ENCODE measurements at places on chromosomes 3 and 15. TPM values are rescaled to one million over a fixed set of nuclear protein-coding genes. Genes with fewer than 3 reads are reported as not detected.

The C2CD4A gene
- 0.27 TPM for total RNA-seq

The SPINT1 gene
- 10.1 TPM for total RNA-seq

The BFSP2 gene
- total RNA-seq: 0.61 TPM

The COL6A5 gene
- not detected for total RNA-seq

The TIGIT gene
- 206 TPM for total RNA-seq

The PCLAF gene
- total RNA-seq: 99.1 TPM

The GOLGA8A gene
- total RNA-seq: 147 TPM

The HIGD2B gene
- total RNA-seq: 0.32 TPM

The IQSEC1 gene
- total RNA-seq: 21.4 TPM

The FOXB1 gene
- total RNA-seq: 0.44 TPM

The VGLL3 gene
- not detected for total RNA-seq

The PTPRG gene
- not detected for total RNA-seq

The DLL4 gene
- not detected for total RNA-seq

The ITIH1 gene
- total RNA-seq: not detected

The SH3GL3 gene
- total RNA-seq: not detected

The CAPN7 gene
- 23.9 TPM for total RNA-seq

The SKOR1 gene
- 0.08 TPM for total RNA-seq

The CCR3 gene
- not detected for total RNA-seq

The MESP2 gene
- total RNA-seq: not detected

The SSUH2 gene
- total RNA-seq: not detected

The PLA2G4B gene
- 4.5 TPM for total RNA-seq

All from activated CD8-positive, alpha-beta memory T cell treated with anti-CD3 and anti-CD28 coated beads for 36 hours (primary cell).